ENCODE measurements at places on chromosomes 11 and 22.

DNA sequence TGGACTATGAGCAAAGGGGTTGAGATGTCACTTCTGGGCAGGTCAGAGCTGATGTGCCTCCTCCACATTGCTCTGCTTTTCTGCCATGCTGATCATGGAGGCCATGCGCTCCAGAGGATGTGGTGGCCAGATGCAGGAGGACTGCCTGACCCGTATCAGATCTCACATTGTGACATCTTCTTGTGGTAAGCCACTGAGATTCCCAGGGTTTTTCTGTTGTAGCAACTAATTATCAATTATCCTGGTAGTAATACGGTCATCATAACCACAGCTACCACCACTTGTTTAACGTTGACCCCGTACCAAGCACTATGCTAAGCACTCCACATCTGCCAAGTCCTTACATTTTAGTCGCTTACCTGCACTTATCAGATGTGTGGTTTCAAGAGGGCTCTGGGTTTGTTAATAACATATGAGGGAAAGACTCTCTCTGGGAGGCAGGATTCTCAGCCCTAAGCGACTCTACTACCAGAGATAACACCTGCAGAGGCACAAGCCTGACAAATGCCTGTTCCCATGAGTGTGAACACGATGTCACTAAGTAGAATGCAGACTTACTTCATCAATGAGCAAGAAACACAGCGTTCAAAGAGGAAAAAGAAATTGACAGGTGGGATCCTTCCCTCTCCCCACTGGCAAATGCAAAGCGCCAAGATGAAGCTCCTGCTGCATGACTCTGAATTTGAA, 63.6 kb upstream of the TIMP3 start:
- no peak for DNase-seq

GRCh38 chr11:6889835-6890234, 2.5 kb downstream of the OR2D2 start:
- DNase-seq, result no peak

- DNase-seq, result no peak
Measured at GRCh38 chr11:48073031-48073861, 92.9 kb downstream of the PTPRJ start.

DNA sequence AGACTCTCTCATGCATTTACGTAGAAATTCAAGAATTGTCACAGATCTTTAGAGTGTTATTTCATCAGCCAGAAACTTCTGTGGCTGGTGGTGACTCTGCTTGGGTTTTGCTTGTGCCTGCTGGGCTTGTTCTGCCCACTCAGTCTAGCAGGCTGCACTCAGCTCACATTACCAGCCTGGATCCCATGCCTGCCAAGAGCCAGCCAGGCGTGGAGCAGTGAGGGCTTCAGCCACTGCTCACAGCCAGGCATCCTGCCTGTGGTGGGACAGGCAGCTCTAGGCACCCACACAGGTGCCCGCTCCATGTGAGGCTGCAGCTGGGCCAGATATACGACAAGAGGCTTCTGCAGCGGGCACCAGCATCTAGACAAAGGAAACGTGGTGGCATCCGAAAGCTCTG, 1213.3 kb upstream of the RAG2 start:
- no peak for DNase-seq

GRCh38 chr22:44815099-44816070, 63.0 kb downstream of the ARHGAP8 start:
- DNase-seq, result no peak
